ENCODE measurements at places on chromosomes 4 and X.

DNA sequence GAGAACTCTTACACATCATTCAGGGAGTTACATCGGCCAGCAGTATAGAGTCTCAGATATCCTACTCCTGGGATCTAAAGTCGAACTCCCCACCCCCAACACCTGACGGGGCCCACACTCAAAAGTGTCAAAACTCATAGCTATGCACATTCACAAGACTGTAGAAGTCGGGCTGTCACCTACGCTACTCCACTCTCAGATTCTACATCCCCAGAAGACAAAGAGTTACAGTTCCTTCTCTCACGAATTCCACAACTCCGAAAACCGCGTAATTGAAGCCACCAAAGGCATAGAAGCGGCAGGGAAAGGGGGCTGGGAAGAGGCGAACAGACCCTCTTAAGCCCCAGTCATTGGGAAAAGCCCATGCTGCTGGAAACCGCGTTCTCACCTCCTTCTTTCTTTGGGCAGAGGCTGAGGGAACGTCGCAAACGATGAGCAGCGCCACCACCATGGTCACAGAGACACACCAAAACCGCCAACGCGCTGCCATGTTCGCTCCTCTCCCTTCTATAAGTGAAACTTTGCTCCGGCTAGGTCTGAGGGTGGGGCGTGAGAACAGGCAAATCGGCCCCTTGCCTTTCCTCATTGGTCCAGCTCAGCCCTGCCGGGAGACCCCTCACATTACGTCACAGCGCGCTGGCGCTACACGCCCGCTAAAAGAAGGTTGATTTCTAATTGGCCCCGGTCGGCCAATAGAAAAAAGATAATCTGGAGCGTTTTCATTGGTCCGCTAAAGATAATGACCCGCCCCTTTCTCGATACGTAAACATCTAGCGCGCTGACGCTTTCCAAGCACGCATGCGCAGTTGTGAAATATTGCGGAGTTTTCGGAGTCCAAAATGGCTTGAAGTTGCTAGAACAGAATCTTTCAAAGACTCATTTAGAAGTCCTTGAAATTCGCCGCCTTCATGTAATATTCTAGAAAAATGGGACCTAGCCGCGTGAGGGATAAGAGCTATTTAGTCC, at the start of gene MAGT1:
Gene MAGT1 (minus strand): TSS at position 515 of the 966 bp plus-strand sequence. CDS start 25 bp downstream, at position 490.
- peak; percentile 98 for DNase-seq

GRCh38 chrX:120752431-120753082, 122.7 kb upstream of the C1GALT1C1 start:
- DNase-seq: no peak

GRCh38 chrX:40513012-40513411, 67.8 kb upstream of the ATP6AP2 start:
- no peak for DNase-seq

- peak; percentile 53 for DNase-seq
Measured at GRCh38 chrX:104098151-104098808, 14.0 kb upstream of the ZCCHC18 start.

GRCh38 chr4:13921805-13922204, 294.3 kb upstream of the BOD1L1 start:
- DNase-seq: peak; percentile 87

- no peak for DNase-seq
Measured at GRCh38 chr4:3342182-3342854, 49.5 kb downstream of the RGS12 start.

- DNase-seq: peak; percentile 36
Measured at GRCh38 chr4:41176340-41176739, 38.0 kb downstream of the APBB2 start.

- no peak for DNase-seq
Measured at GRCh38 chrX:39381422-39381821, 580.2 kb downstream of the MID1IP1 start.
